ENCODE measurements at places on chromosomes 3 and 15.

DNA sequence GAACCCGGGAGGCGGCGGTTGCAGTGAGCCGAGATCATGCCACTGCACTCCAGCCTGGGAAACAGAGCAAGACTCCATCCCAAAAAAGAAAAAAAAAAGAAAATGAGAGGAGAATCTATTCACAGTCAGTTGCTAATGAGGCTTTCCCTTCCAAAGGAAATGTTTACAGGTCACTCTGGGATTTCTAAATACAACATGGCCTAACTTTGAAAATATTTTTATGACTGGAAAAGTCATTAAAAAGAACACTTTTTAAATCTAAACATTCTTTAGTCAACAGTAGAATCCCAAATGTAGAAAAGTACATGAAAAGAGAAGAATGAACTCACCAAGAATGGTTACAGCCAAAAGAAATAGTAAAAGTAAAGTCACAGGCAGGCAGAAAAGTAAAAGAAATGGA lies 78.6 kb downstream of the PLD1 start:
- DNase-seq, result no peak

- DNase-seq, result no peak
These were observed 237.1 kb downstream of the EBLN2 start for GRCh38 chr3:73298243-73299183.

GRCh38 chr15:85314146-85314545 lies 66.3 kb upstream of the AKAP13 start:
- DNase-seq, result no peak

DNA sequence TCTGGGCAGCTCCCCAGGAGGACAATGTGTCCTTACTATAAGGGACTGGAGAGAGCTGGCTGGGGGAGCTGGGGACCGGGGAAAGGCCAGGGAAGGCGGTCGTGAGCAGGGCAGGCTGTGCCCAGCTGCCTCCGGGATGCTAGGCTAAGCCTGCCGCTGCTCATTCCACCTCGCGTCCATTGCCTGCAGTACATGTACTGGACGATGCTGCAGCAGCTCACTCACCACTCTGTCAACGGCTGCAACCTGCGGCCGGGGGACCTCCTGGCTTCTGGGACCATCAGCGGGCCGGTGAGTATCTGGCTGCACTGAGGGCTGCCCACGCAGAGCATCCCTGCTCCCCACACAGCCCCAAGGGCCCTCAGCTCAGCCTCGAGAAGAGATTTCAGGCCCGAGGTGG lies 27.1 kb downstream of the FAH start:
- no peak for DNase-seq
